ENCODE measurements at places on chromosomes 7 and 10.

DNA sequence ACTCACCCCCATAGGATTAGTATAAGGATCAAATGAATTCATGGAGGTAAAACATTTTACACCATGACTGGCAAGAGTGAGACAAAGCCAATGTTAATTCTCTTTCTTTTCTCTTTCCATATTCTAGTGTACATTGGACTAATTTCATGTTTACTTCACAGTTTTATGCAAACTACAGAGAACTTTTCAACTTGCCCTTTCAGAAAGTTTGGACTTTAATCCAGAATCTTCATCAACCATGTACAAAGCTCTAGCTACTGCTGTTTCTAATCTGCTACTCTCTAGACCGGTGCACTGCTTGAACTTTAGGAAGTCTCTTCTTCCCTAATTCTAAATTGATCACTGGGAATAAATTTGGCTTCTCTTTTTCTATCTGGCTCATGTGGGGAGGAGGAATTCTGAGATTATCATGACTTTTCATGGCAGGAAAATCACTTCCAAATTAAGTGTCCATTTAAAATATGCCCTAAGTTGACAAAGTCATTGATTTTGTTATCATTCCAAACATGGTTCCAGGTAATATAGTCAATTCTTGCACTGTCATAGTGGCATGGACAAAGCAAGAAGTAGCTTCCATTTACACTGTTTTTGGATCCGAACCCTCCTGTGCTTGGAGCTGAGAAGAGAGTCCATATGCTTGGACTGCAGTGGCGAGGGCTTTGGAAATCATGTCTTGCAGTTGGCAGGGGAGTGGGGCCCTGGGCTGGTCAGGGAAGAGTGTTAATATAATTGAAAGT is 903.3 kb downstream of the CCSER2 start:
- DNase-seq: no peak

- no peak for DNase-seq
These were observed 59.4 kb upstream of the UCN3 start for GRCh38 chr10:5305374-5305773.

DNA sequence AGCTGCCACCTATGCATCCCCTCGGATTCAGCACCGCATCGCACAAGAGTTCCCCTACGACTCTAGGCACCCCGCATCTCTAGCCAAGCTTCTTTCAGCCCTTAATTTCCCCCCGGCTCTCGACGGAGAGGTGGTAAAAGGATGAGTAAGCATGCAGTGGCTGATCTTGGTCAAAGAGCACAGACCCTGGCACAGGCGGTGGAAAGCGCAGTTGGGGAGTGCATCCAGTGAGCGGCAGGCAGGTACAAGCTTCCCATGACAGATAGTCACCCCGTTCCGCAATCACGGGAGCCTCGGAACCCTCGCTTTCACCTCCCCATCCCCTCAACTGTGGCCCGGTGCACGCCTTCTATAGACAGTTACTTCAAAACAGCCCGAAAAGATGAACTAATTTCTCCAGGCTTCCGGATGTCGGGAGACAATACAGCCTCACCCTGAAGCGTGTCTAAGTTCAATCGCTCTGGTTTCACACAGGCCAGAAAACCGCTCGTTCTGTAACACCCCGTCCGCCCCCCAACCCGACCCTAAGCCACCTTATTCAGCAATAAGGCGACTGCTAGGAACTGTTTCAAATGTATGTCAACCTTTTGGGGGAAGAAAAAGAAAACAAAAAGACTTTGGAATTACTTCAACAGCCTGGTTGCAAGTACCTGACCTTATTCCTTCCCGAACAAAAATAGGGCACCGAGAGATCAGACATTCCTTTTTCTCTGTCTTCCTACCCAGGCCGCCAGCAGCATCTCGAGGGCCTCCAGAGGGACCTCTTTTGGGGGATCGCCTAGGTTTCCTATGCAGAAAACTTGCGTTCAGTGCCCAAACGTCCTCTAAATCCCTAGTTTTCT is 1.4 kb downstream of the RHEB start:
- no peak for DNase-seq

GRCh38 chr10:30868611-30869010 is 163.1 kb downstream of the ZNF438 start:
- DNase-seq: no peak

- no peak for DNase-seq
These were observed 44.8 kb downstream of the HDAC9 start for GRCh38 chr7:18540396-18540795.

All from NCI-H510A (cell line).